NCI-H2081 (cell line): ENCODE measurements at places on chromosomes 3 and 15.

DNA sequence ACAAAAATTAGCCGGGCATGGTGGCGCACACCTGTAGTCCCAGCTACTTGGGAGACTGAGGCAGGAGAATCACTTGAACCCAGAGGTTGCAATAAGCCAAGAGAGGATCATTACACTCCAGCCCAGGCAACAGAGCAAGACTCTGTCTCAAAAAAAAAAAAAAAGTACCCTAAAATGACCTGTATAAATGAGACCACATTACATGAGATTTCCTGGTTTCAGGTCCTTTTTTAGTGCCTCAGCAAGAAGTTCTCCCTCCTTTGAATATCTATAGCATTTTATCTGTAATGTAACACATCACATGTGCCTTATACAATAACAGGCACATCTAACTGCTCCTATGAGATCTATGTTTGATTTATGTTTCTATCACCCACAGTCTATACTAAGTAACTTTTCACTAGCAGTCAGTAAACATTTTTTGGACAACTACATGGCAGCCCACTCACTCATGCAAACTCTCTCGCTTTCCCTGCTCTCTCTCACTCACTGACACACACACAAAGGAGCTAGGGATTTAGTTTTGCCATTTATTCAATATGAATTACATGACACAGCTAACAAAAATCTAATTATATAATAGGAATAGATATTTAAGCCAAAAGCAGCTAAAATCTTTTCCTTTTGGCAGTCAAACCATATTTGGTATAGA is 34.1 kb downstream of the ADAM10 start:
- DNase-seq, result no peak

DNA sequence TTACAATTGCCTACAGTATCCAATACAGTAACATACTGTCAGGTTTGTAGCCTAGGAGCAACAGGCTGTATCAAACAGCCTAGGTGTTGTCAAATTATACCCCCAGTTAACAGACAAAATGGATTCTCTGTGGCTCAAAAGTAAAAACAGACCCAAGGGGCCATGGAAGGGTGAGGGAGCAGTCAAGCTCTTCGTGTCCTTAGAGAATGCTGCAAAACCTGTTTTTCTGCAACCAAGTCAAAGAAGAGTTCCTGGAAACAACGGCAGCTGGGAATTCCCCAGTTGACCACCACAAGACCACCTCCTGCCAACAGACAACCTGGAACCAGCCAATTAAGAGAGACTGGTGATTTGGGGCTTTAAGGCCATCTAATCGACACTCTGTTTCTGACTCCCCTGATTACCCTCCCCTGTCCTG is 11.1 kb upstream of the THUMPD3 start:
- DNase-seq, result no peak

DNA sequence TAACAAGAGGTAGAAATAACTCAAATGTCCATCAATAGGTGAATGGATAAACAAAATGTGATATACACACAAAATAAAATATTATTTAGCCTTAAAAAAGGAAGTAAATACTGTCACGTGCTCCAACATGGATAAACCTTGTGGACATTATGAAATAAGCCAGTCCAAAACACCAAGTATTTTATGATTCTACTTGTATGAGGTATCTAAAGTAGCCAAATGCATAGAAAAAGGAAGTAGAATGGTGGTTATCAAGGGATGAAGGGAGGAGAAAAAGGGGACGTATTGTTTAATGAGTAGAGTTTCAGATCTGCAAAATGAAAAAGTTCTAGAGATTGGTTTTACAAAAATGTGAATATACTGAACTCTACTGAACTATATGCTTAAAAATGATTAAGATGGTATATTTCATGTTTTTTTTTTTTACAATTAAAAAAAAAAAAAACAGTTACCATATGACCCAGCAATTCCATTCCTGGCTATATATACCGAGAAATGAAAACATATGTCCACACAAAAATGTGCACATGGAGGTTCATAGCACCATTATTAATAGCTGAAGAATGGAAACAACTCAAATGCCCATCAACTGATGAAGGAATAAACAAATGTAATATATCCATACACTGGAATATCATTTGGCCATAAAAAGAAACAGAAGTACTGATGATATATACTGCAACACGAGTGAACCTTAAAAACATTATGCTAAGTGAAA is 29.1 kb upstream of the MAP6D1 start:
- no peak for DNase-seq

DNA sequence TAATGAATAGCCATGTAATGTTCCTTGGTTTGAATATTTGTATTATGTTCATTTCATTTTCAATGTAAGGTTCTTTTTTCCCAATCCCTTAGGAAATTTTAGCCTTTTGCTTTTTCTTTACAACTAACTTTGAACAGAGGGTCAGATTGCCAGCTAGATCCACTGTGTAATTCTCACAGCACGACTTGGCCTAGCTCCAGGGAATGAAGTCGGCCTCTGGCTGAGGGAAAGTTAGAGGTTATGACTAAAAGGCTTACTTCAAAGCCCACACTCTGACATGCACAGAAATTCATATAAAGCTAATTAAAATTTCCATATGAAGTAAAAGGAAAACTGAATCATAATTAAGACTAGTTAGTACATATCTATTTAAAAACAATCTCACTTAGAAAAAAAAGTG is 38.7 kb downstream of the ROBO1 start:
- DNase-seq, result peak; percentile 14

GRCh38 chr3:188052169-188053035 is 101.6 kb upstream of the LPP start:
- DNase-seq, result peak; percentile 9

DNA sequence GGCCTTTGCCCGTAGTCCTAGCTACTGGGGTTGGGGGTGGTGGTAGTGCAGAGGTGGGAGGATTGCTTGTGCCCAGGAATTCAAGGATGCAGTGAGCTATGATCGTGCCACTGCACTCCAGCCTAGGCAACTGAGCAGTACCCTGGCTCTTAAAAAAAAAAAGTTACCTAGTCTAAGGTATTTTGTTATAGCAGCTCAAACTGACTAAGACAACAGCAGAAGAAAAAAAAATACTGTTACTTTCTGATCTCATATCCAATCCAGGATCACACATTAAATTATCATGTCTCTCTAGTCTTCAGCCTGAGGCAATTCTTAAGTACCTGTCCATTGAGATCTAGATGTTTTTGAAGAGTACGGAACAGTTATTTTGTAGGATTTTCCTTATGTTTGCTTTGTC is 39.8 kb downstream of the PDE8A start:
- DNase-seq, result no peak

GRCh38 chr3:152030320-152030719 is 156.9 kb downstream of the SUCNR1 start:
- DNase-seq, result no peak

GRCh38 chr15:79903626-79904025 is 6.8 kb upstream of the MTHFS start:
- DNase-seq, result no peak

GRCh38 chr15:50850003-50850402 is 58.5 kb upstream of the AP4E1 start:
- DNase-seq, result no peak

DNA sequence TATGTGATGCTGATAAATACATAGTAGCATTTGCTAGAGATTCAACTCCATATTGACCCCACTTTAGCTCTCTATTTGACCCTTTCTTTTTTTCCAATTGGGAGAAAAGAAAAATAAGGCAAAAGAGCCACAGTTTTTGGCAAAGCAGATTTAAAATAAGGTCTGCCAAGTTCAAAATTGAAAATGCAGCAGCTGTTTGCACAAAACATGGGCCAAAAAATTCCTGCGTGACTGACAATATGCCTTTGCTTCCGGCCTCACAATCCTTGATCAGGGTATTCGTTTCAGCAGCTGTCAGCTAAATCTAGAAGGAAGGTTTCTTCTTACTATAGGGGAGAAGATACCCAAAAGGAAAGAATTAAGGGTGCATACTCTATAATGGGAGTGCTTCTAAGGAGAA is 563.5 kb upstream of the CCDC54 start:
- DNase-seq, result no peak

- no peak for DNase-seq
Observed at GRCh38 chr3:190041333-190042041, 79.2 kb downstream of the P3H2 start.

GRCh38 chr3:173748105-173748504 is 350.6 kb downstream of the NLGN1 start:
- no peak for DNase-seq
